Fibroblast of the conjunctiva (primary cell): ENCODE measurements at places on chromosomes 4 and X.

DNA sequence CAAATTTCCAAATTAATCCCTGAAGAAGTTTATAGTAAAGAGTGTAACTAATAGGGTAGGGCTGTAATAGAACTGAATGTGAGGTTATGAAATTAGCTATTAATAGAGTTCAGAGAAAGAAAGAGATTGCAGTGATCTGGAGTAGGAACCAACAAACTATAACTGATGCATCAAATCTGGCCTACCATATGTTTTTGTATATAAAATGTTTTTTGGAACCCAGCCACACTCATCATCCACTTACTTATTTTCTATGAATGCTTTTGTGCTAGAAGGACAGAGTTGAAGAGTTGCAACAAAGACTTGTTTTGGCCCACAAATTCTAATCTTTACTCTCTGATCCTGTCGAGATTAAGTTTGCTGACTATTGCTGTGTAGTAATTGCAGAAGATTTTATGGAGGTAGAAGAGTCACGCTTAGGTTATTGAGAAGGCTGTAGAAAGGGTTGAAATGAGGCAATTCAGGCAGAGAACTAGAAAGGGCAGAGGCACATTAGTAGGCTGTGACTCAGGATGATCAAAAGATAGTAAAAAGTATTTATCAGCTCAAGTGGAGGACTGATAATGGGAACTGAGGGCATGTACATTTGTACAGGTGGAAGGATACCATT, 298.7 kb upstream of the EMCN start:
- no peak for DNase-seq

GRCh38 chrX:144849141-144849540, 398.2 kb upstream of the SPANXN1 start:
- DNase-seq: no peak

- DNase-seq: no peak
Observed at GRCh38 chr4:172390331-172390730, 577.1 kb downstream of the GALNTL6 start.

- no peak for DNase-seq
Observed at GRCh38 chr4:3316146-3316545, 23.3 kb downstream of the RGS12 start.

DNA sequence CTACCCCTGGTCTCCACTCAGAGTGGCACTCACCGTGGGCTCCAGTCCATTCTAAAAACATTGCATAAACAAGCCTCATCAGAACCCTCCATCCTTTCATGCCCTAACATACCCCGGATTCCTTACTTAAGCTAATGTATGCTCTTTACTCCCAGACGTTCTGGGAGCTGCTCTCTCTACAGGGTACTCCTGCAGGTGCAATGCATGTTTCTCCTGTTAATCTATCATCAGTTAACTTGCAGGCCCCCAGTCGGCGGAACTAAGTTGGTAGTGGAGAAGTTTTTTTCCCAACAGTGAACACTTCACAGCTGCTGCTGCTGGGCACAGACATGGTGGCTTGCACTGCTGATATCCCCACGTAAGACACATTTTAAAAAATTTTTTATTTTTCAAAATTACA, 161.6 kb upstream of the FAT1 start:
- DNase-seq: no peak

- DNase-seq: no peak
Observed at GRCh38 chrX:39750848-39751247, 346.9 kb downstream of the BCOR start.

DNA sequence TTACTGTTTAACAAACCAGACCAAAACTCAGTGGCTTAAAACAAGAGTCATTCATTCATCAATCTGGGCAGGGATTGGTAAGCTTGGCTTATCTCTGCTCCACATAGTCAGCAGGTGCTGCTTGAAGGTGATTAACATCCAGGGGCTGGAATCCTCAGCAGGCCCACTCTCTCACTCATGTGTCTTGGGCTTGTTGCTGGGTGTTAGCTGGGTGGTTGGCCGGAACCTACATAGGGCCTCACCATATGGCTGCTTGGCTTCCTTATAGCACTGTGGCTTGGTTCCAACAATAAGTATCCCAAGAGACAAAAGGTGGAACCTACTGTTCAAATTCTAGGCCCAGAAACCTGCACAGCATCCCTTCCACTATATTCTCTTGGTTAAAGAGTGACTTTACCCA, 125.0 kb downstream of the RASGEF1B start:
- no peak for DNase-seq

GRCh38 chr4:104641418-104641817, 146.7 kb upstream of the CXXC4 start:
- no peak for DNase-seq

- no peak for DNase-seq
Observed at GRCh38 chrX:43835559-43835958, 46.7 kb downstream of the MAOB start.

GRCh38 chr4:92235731-92236130, 68.0 kb upstream of the GRID2 start:
- no peak for DNase-seq

DNA sequence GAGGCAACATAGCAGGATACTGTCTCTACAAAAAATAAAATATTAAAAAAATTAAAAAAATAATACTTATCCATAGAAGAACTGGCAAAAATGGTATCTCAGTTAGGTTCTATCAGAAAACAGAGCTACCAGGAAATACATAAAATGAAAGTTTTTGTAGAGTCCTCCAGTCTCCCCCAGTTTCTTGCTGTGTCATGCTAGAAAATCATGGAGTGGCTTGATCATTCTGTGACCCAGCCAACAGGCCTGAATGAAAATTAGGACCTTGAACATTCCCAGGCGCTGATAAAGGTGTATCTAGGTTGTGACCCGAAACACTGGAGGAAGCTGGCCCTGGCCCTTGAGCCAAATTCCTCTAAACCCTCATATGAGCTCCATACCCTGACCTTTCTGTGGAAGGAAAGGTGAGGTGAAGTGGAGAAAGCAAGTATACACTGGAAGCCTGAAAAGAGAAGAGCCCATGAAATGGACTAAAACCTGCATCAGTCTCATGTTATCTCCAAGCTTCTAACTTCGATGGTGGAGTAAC, 652 bp downstream of the SMIM9 start:
- DNase-seq: no peak

DNA sequence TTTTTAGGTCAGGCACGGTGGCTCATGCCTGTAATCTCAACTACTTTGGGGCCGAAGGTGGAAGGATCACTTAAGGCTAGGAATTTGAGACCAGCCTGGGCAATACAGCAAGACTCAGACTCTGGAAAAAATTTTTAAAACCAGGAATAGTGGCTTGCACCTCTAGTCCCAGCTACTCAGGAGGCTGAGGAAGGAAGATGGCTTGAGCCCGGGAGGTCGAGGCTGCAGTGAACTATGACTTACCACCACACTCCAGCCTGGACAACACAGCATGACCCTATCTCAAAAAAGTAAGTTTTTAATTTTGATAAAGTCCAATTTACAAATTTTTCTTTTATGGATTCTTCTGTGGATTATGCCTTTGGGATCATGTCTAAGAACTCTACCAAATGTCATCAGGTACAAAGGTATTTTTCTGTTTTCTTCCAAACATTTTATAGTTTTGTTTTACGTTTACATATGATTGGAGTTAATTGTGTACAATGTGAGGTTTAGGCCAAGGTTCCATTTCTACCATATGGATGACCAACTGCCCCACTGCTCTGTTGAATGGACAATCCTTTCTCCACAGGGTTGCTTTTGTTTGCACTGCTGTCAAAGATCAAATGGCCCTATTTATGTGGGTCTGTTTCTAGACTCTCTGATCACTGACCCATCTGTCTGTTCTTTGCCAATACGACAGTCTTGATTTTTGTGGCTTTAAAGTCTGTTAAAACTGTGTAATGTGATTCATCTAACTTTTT, 48.2 kb downstream of the CPLX1 start:
- DNase-seq: no peak

GRCh38 chr4:38067499-38067898, 107.3 kb downstream of the PTTG2 start:
- no peak for DNase-seq

DNA sequence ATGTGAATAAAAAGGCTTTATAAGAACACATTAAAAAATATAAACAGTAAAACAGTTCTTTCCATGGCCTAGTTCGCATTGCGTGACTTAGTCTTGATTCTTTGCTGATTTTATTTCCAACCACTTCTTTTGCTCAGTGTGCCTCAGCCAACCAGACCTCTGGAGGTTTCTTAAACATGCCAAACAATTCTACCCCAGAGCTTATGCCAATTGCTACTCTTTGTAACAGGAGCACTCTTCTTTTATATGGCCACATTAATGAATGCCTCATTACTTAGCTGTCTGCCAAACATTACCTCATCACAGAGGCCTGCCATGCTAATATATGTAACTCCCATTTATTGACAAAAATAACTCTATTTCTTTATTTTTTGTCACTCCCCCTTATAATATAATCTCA, 202.3 kb downstream of the NDST4 start:
- DNase-seq: no peak

DNA sequence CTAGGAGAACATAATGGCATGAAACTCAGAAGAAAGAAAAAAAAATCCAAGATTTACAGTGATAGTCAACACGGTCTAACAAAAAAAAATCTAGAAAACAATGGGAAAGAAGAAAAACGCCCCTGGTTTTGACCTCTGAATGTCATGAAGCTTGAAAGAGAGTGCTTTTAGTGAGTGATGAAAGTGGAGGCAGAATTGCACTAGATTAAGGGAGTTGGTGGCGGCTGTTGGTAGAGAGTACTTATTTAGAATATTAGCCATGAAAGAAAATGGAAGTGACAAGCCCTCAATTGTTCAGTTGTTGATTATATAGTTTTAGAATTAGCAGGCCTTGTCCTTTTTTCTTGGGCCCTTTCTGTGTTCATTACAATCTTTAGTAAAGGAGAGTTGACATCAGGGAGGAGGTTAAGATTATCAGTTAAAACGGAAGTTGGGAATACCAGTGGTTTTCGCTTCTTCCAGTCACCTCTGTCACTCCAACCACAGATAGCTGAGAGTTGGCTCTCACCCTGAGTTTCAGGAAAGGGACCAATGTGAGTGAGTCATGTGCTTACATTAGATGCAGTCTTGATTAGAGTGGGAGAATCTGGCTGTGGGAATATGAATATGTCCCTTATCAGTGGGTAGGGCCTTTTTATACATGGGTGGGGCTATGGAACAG, 29.7 kb downstream of the EREG start:
- no peak for DNase-seq

DNA sequence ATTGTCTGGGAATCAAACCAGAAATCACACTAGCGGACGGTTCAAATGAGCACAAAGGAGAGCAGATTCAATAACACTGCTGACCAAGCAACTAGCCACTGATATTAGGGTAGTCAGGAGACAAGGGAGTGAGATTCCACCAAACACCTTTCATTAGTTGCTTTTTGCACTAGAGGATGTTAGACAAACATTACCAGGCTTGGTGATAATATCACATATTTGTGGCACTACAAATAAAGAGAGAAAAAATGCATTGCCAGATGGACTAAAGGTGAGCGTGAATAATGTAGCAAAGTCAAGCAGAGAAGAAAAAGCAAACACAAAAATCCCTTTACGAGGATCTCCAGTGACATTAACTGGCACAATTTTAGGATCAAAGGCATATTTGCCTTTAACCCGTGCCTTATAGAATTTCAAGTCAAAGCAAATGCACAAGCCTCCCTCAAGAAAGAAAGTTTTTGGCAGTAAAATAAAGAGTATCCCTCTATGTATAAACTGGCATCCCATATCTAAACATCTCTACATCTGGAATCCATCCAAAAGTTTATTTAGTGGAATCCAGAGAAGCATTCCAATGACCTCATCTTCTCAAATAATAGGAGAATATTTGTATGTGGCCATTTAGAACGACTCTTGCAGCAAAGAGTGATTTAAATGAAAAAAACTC, 290.9 kb downstream of the KCTD8 start:
- peak; percentile 4 for DNase-seq

- no peak for DNase-seq
Observed at GRCh38 chr4:61248705-61249104, 48.6 kb downstream of the ADGRL3 start.

DNA sequence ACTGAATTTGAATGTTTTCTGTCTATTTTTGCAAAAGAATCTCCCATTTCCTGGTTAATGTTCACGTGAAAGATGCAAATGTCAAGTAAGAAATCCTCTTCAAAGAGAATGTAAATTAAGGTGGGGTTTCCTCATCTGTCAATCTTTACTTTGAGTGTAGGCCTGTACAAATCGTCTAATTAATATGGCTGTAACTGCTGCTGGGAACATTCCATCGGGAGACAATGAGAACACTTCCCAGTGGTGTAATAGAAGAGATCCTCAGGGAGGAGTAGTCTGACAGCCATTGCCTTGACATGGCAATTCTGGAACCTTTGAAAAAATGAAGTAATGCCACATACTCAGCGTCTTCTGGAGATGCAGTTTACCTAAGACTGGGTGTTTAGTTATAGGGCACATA, 3.7 kb downstream of the EREG start:
- no peak for DNase-seq

DNA sequence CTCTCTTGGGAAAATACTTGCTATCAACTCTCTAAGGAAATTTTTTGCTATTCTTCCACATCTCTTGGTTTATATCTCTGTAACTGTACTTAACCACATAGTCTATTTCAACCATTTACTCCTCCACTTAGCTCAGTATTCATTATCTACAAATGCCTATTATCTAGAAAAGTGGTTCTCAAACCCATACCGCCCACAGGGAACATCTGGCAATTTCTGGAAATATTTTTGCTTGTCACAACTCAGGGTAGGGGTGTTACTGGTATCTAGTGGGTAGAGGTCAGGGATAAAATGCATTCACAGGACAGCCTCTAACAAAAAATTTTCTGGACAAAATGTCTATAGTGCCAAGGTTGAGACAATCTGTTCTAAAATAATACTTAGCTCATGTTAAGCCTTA, 14.4 kb downstream of the ATRX start:
- no peak for DNase-seq

DNA sequence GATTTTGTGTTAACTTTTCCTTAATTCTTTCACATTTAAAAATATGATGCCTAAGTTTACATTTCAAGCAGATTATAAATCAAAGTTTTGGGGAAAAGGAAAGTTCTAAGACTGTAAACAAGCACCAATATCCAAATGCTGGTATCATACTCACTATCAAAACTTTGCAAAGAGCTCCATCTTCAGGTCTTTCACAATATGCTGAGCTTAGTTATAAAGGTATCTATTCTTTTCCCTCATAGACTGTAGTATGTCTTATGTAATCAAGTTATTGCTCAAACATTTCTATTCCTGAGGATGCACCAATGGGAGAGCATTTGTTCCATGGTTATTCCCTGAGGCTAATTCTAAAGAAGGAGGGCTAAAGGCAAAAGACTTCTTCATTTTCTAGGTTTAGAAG, 207.9 kb upstream of the FAM241A start:
- peak; percentile 16 for DNase-seq
